ENCODE measurements at places on chromosomes 7 and 10.

- DNase-seq = no peak
These were observed 113.8 kb downstream of the CDK6 start for GRCh38 chr7:92722541-92722940.

DNA sequence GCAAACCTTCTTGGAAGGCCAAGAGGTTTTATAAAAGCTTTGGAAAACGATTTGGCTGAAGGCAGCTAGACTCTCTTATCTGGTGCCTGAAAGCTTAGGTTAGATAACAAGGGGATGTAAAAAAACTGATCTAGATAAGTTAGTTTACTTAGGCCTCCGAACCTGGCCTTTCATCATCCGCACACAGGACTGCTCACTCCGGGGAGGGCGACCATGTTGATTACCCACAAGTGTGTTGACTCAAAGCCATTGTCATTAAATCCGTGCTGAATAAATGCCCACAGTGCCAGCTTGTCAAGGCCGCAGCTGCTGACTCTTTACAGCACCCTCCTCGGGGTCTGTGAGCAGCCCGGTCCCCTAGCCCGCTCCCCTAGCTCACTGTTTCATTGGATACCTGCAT is 112.3 kb downstream of the ZFAND4 start:
- no peak for DNase-seq

DNA sequence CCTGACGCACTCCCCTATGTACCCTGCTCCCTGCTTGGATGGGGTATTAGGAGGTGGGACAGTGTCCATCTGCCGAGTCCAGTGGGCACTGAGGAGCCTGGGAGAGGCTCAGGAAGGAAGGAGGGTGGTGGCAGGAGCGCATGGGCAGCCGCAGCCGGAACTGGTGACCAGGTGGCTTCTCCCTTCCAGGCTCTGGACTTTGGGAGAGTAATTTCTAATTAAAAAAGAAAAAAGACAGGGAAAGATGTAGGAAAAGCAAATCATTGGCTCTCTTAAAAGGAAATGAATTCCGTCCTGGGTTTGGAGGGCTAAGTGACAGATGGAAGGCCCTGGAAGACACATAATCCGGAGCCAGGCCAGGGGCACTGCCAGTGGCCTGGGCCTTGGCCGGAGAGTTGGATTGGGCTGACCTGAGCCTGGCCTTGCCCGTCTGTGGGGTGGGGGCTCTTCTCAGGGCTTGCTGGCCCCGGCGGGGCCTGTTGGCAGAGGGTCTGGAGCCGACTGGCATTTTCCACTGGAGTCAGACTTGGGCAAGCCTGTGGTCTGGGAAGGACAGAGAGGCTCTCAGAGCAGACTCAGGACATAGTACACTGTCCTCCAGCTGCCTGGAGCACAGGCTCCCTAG is 63.0 kb downstream of the NEURL1 start:
- DNase-seq = no peak

- DNase-seq = no peak
These were observed 18.7 kb downstream of the GRID2IP start for GRCh38 chr7:6532516-6532915.

DNA sequence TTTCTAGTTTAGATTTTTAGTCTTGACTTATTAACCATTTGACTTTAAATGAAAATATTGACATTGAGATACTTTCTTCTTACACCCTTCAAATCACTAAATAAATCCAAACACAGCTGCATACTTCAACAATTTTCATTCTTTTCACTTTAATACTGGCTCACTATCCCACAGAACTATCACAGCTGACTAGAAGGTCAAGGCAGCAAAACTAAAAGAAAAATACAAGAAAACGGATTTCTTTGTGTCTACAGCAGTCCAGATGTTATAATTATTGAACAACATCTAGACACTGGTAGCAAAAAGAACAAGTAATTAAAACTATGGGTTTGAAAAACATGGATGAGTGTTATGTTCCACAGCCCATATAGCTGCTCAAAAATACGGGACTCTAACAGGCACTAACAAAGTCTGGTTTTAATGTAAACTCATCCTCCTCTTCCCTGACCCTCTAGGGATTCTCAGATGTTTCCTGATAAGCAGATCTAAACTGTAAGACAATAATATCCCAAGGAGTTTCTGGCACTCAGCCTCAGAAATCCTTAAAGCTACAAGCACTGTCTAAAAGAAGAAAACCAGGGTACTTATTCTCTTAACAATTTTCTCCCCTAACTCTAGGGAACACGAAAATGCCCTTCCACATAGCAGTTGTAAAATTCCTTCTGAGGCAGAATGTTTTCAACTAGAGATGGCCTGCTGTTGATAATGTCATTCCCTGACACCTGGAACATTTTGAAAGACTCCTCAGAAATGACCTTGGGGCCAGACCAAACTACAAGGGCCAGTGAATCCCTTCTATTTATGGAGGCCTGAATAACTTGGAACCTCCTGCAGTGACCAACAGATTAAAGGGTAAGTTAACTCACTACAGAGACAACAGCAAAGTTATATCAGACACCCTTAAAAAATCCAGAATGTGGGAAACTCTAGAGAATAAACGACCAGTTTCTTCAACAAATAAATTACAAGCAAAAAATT is 12.8 kb downstream of the DNMBP start:
- no peak for DNase-seq

DNA sequence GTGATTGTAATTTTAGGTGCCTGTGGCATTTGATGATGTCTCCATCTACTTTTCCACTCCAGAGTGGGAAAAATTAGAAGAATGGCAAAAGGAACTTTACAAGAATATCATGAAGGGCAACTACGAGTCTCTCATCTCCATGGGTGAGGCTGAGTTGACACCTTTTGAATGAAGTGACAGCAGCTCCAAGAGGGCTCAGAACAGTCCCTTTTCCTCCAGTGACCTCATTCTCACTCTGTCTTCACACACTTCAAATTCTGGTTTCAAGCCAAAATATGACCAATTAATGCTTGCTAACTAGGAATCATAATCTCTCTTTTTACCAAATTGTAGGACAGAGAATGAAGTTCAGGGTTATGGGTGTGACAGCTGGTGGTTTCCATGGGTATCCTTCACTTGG is 18.9 kb downstream of the ZNF398 start:
- DNase-seq = no peak

DNA sequence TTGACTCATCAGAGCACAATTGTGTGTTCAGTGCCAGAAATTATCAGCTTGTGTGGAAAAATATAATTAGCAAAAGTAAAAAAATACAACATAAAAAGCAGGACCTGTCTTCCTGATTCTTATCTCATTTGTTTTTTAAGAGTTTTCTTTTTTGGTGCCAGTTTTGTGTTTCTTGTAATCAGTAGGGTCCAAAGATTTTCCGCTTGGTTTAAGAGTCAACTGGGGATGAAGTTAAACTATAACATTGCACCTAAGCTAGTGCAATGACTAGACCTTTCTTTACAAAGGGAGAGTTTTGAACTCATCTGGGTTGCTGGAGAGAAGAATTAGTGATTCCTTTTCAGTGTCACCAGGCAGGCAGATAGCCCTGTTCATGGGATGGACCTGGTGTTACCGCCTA is 113.4 kb downstream of the PLPP4 start:
- DNase-seq = no peak

GRCh38 chr7:98400542-98401340 is at the start of gene BAIAP2L1:
BAIAP2L1 (minus strand) TSS chr7:98401090; CDS start chr7:98400852, 238 bp downstream.
- DNase-seq = peak; percentile 91

DNA sequence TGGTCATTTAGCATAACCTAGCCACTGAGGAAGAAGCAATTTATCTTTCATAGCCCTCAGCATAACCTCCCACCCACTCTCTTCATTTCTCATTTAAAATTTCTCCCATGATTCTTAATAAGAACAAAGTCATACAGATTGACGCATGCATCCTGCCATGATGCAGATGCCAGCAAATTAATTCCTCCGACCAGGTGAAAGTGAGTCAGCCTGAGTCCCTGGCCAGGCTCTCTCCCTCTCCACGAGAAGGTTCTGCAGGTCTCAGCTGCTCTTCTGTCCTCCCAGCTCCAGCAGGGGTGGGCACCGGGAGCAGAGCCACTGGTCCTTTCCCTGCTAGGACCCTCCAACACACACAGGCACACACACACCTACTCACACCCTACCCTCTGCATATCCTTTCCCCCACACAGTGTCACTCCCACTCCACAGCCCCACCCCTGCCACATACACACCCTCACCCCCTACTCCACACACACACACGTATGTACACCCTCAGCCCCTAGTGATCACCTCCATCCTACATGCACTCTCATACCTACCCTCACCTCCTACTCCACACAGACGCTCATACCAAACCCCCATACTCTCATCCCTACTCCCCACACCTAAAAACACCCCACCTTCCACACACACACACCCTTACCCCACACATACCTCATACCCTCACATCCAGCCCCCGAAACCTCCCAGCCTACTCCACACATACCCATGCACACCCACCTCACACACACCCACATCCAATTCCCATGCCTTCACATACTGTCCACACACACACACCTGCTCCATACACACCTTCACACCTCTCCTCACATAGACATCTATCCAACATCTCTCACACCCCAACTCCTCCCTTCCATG is 78.0 kb downstream of the FAM13C start:
- no peak for DNase-seq

DNA sequence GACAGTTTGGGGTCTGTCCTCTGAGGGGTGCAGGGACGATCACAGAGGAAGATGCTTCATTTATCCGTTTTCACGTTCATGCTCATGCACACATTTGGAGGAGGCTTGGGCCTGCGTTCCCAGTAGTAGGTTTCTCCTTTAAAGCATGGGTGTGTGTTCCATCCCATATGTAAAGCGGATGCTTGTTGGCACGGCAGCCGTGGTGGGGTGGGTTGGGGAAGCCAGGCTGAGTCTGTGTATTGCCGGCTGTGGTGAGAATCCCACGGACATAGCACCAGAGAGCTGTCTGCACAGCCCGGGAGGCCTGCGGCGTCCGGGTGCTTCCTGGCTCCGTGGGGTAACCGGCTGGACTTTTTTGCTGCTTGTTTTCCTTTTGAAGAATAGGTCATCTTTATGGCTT is 440 bp downstream of the JAKMIP3 start:
- no peak for DNase-seq

DNA sequence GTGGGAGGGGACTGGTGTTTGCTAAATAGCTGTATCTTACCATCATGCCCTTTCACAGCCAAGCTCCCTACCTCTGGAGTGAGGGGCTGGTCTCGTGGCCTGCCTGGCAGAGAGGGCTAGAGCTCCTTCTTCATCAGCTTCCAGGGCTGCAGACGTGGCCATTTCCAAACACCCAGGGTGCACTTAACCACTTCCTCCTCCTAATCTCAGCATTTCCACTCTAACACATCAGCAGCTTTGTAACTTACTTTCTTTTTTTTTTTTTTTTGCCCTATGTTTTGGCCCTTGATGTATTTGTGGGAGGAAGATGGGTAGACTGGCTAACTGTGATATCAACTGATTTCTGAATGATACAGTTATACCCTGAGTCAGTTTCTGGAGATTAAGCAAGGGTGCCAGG is 27.4 kb downstream of the LRRC4 start:
- DNase-seq = no peak

DNA sequence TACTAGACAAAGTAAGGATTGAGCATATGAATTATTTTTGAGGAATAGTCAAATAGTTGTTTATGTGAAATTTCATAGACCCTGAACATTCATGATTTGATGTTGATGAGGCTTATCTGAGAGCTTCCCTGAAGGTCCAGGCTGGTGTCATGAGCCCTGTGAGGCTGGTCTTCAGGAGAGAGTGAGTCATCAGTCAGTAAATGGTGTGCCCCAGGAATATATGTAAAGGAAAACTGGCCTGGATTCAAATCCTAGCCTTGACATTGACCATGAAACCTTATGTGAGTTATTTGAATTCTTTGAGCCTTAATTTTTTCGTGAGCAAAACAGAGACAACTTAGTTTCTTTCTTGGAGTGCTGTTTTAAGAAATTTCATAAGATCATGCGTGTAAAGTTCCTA is 6.2 kb downstream of the TMEM236 start:
- DNase-seq = no peak

GRCh38 chr10:6089334-6090219 is 743 bp downstream of the RBM17 start:
- peak; percentile 48 for DNase-seq

GRCh38 chr10:133258818-133259601 is 17.7 kb downstream of the ADAM8 start:
- DNase-seq = no peak

GRCh38 chr7:103124429-103124979 is 24.4 kb downstream of the NAPEPLD start:
- no peak for DNase-seq

DNA sequence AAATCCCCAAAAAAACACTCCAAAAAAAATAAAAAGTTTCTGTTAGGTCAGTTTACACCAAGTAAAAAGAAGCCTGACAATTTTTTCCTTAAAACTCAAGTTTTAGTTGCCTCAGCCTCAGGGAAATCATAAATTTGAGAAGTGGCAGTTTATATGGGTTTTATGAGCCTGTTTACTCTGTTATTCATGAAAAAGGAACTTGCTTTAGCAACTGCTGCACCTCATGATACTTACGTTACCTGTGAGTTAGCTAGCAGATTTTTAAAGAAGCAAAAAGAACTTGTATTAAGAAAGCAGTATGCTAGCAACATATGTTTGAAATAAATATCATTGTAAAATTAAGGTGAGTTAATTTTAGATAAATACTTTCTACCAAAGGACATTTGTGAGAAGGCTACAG is 1264.5 kb upstream of the PHF14 start:
- no peak for DNase-seq

- no peak for DNase-seq
These were observed 87.6 kb downstream of the VSTM2A start for GRCh38 chr7:54629771-54630170.

DNA sequence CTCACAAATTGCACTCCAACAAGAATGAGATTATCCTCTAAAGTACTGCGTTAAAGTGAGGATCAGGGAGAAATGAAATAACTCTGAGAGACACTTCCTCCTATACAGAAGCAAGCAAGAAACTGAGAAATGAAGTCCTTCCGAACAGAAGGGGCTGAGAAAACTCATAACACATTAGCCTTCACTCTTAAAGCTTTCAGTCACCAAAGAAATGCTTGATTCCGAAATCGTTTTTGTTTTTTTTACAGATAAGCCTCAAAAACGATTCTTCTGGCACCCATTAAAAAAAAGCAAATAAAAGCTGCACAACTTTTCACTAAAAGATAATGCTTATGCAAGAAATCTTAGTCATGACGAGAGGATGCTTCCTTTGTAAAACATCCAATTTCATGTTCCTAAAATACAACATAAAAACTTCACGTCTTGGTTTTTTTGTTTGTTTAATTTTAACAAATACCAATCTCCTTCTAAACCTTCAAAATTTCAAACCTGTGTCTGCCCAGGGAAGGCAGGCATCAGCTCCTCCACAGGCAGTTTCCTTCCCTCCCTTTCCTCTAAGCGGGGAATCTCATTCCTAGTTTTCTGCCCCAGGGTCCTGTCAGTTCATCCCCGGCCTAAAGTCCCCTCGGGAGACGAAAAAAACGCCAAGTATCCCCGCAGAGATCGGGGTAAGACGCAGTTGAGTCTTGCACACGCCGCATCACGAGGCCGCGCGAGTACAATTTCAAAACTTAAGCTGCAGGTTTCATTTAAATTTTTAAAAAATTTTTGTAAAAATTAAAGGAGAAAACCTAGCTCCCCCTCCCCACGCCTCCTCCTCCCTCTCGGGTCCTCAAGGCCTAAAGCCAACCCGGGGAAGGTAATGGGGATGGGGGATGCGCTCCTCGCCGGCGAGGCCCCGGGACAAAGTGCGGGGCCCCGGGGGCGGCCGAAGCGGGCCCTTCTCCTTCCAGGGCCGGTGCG is 1.1 kb downstream of the BAZ1B start:
- DNase-seq = peak; percentile 28

Measured in GM06990 (cell line).